ENCODE measurements at places on chromosomes 1 and 21.
A peak's percentile ranks its signal among the peaks of the same experiment; 100 is the strongest.

- no peak for DNase-seq
Observed at GRCh38 chr1:161265305-161265704, 6.8 kb downstream of the PCP4L1 start.

DNA sequence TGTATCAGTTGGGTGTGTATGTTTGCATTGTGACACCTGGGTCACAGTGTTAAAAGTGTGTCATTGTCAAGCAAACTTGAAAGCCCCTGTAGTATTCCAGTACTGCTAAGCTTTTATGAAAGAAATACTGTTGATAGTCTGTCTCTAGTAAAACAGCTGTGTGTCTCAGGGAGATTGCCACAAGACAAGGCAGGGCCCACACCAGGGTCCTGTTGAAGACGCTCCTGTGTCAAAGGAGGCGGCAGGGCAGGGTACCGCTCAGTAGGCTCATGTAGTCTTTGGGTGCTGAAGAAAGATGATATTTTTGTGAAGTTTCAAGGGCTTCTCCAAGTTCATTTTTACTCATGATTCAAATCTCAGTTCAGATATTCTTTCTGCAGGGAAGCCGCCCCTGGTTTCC lies 132.5 kb downstream of the GALNT2 start:
- no peak for DNase-seq

DNA sequence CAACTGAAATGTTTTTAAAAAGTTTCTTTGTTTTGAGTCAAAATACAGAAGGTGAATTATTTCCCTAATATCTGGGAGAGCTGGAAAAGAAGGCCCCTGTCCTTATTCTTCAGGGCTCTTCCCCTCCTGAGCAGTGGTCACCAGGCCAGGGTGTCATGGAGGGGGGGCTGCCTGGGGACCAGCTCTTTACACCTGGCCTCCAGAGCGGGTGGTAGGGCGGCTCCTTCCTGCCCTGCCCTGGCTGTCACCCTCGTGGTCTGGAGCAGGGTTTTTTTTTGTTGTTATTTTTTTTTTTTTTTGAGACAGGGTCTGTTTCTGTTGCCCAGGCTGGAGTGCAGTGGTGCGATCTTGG lies 6.6 kb downstream of the SKI start:
- DNase-seq, result no peak

GRCh38 chr1:68151690-68152089 lies 80.6 kb downstream of the WLS start:
- no peak for DNase-seq

DNA sequence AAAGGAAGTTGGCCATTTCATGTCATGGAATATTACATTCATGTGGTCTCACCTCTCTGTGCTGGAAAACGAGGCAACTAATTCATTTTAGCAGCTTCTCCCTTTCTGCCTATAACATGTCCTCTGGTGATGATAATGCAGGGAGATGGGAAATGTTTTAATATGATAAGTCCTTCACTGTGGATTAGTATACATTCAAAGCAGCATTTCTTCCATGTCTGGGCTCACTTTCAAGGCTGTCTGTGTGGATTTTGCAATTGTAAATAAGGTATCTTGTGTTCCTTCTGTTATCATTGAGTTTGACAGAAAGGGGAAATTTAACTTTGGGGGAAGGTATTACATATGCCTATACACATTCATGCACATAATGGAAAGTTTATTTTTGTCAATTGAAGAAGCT lies 374.7 kb upstream of the DAB1 start:
- no peak for DNase-seq

- DNase-seq, result no peak
Observed at GRCh38 chr21:44666401-44667320, at the start of gene KRTAP12-2. KRTAP12-2 (minus strand) TSS chr21:44666927; CDS start chr21:44666886, 41 bp downstream.

DNA sequence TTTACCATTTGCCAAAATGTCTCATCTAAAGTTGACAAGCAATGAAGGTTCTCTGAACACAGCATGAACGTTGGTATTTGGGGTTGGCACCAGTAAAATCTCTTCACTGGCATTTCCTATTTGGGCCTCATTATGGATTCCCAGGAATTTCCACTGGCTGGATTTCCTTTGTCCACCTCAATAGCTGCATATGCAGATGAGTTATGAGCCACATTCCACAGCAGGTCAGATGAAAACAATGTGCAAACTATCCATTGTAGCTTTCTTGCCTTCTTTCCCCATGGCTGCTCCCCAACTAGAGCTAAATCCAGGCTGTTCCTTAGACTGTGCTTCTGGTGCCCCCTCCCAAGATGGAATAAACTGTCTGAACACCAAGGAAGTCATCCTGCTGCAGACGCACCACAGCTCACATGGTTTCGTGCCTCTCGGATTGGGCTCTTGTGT lies 168.1 kb upstream of the FGGY start:
- no peak for DNase-seq

DNA sequence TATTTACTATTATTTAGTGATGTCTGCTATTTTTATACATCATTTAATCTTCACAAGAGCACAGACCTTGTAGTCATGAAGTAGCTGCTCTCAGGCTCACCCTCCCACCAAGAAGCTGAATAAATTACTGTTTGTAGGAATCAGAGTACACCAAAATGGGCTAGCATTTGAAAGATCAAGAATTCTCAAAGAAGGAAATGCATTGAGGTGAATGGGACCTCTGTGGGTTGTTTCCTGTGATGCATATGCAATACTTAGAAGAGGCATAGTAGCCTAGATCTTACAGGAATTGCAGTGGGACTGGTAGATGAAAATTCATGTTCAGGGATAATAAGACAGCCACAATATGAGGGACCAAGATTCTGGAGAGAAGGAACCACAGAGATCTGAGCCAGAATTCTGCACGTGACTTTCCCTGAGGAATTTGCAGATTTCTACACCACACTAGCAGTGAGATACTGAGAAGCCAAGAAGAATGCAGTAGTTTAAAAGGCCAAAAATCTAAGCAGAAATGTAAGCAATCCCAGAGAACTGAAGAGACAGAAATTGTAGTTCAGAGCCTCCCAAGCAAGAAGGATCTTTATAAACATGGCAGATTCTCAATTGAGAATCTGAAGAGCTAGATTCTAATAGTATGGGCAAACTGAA lies 307.0 kb downstream of the ST6GALNAC3 start:
- no peak for DNase-seq

DNA sequence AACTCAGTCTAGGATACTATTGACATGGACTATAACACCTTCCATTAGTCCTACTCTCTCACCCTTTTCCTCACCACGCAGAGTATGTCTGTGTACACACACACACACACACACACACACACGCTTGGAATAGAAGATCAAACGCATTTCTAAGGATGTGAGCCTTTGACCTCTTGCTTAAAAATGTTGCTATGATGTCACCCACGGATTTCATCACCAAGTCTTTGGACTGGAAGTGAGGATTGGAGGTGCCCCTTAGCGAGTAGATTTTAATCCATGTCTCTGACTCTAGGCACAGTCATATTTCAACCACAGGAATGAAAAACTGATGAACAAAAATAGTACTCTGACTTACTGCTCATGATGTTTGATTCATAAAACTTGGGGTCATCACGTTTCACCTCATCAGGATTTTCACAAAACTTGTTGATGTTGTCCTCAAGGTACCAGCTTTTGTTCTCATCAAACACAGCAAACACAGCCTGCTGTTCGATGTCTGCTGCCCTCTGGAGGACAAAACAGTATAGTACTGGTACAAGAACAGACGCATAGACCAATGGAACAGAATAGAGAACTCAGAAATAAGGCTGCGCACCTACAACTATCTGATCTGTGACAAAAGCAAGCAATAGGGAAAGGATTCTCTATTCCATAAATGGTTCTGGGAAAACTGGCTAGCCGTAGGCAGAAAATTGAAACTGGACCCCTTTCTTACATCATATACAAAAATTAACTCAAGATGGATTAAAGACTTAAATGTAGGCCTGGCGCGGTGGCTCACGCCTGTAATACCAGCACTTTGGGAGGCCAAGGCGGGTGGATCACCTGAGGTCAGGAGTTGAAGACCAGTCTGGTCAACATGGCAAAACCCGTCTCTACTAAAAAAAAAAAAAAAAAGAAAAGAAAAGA lies 39.9 kb downstream of the F5 start:
- peak; percentile 87 for DNase-seq

DNA sequence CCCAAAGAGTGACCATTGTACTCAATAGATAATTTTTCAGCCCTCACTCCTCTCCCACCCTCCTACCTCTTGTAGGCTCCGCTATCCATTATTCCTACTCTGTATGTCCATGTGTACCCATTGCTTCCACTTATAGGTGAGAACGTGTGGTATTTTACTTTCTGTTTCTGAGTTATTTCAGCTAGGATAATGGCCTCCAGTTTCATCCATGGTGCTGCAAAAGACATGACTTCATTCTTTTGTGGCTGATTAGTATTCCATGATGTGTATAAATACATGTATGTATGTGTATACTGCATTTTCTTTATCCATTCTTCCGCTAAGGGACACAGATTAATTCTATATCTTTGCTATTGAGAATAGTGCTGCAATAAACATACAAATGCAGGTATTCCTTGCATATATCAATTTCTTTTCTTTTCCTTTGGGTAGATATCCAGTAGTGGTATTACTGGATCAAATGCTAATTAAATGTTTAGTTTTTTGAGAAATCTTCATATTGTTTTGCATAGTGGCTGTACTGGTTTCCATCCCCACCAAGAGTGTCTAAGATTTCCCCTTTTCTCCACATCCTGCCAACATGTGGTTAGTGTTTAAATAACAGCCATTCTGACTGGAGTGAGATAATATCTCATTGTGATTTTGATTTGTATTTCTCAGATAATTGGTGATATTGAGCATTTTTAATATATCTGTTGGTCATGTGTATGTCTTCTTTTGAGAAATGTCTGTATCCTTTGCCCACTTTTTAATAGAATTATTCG lies 4.9 kb downstream of the LY9 start:
- no peak for DNase-seq

GRCh38 chr21:27649323-27649722 lies 682.4 kb upstream of the ADAMTS5 start:
- DNase-seq, result no peak

DNA sequence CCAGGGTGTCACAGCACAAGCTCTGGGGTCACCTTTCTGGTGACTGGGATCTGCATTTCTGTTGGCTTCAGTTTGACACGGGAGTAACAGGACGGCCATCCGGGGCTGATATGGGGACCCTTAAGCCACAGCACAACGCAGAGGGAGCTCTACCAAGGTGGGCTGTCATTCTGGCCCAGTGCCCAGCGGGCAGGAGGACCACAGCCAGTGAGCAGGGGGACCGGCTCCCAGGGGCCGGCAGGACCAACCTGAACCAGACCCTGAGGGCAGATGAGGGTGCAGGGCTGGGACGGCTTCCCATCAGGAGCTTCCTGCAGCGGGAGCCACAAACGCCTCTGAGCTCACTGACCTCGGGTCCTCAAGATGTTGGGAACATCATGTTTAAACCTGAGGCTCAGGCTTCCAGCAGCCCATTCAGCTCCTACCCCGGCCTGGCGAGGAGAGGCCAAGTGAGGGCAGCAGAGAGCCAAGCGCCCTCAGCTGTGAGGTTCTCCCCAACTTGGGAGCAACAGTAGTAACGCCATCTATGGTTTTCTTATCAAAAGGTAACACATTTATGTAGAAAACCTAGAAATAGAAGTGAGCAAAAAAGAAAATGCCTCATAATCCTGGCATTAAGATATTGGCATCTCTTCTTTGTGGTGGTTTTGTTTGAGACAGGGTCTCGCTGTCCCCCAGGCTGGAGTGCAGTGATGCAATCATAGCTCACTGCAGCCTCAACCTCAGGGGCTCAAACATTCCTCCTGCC lies 26.8 kb downstream of the TMEM201 start:
- peak; percentile 68 for DNase-seq

GRCh38 chr21:41135746-41136145 lies 32.2 kb upstream of the BACE2 start:
- DNase-seq, result no peak

- DNase-seq, result no peak
Observed at GRCh38 chr1:208455821-208456220, 211.6 kb upstream of the PLXNA2 start.

GRCh38 chr1:79469139-79469538 lies 462.6 kb upstream of the ADGRL4 start:
- DNase-seq, result no peak

DNA sequence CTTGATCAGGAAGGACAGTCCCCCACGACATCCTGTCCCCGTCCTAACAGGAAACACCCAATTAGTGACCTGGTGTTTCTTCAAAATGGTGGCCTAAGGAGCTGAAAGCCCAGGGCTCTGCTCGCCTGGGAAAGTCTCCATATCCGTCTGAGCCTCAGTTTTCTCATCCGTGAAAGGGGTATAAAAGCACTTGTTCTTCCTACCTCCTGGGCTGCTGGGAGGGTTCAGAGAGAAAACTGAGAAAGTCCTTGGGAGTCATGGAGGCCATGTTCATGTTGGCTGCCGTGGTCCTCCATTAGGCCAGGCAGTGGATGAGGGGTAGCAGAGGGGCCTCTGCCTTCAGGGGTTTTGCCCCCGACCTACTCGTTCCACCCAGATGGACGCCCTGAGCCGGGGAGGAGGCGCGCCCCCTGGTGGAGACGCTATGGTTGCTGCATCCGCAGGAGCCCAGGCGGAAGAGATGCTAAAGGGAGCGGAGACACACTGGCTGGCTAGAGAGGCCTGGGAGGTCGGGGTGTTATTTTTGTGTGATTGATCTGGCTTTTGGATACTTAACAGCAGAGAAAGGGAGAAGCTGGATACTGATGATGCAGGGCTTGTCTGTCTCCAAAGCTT lies 113.5 kb downstream of the PRDM2 start:
- peak; percentile 59 for DNase-seq

GRCh38 chr1:218803351-218803997 lies 370.2 kb upstream of the LYPLAL1 start:
- DNase-seq, result no peak

DNA sequence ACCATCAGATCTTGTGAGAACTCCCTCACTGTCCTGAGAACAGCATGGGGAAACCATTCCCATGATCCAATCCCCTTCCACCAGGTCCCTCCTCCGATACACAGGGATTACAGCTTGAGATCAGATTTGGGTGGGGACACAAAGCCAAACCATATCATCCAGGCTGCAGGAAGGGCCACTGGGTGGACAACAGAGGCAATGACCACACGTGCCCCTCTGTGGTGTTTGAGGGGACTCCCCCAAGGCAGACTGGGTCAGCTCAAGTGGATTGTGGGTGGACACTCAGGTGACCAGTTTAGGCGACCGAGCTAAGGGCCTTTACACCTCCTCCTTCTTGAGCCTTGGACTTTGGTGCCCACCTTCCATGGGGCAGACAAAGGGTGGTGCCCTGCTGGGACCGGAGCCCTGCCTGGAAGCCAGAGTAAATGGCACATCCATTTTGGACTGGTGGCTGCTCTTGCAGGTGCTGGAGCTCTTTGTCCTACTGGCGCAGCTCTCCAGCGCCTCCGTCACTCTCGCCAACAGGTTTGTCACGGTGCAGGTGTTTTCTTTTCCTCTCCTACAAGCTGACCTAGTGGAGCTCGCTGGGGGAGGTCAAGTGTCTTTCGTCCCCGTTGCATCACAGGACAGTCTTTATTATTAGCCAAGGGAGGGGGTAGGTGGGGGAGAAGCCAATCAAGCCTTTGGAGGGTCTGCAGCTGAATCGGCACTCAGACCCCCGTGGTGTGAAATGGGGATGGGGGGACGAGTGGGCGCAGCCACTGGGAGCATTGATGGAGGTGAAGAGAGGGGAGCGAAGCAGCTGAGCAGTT lies 37.6 kb downstream of the CRYAA start:
- no peak for DNase-seq

DNA sequence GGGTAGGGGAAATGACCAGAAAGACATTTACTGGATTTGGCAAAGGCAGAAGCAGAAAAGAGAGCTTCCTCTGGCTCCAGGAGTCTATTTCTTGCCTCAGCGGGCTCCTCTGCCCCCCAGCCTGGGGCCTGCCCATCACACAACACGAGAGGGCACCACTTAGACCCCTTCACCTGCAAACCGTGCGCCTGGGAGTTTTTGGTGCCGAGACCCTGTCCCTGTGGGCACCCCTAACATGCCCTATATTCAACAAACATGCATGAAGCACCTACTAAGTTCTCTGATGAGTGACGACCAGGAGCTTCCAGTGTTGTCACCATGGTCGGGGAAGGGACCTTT lies 18.8 kb downstream of the IL6R start:
- DNase-seq, result no peak

All from NCI-H82 (cell line).